Esophagus muscularis mucosa (tissue), 4 donors: ENCODE measurements at places on chromosomes 12 and 14. TPM values are rescaled to one million over a fixed set of nuclear protein-coding genes. Genes with fewer than 3 reads are reported as not detected.

DNA sequence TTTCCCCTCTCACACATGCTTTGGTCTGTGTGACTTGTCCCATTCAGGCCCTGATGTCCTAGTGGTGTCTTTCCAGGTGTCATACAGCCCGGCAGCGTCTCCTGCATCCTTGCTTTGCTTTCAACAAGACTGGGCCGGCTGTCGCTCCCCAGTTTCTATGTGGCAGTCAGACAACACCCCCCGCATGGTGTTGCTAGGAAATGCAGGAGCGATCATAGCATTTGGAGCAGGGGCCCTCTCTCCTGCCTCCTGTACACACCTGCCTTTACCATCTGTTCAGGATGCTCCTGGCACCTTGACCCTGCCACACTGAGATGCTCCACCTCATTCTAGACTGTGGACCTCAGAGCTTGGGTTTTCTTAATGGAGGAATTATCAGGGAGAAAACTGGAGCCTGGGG is 29.5 kb downstream of the CACNA1C start:
- no peak for DNase-seq

- DNase-seq, result no peak
Measured at GRCh38 chr12:3881281-3881950, 8.2 kb upstream of the PARP11 start.

Gene CELA1
- not detected for total RNA-seq

GRCh38 chr14:56846970-56847930 is 37.0 kb upstream of the OTX2 start:
- no peak for DNase-seq

Gene LETMD1
- total RNA-seq, result 42.6 TPM

GRCh38 chr14:91244501-91244901 is at the start of gene GPR68:
Gene GPR68, minus strand, starts transcription at chr14:91244704. Its CDS starts 9,654 bp downstream, at chr14:91235050.
- no peak for DNase-seq

DNA sequence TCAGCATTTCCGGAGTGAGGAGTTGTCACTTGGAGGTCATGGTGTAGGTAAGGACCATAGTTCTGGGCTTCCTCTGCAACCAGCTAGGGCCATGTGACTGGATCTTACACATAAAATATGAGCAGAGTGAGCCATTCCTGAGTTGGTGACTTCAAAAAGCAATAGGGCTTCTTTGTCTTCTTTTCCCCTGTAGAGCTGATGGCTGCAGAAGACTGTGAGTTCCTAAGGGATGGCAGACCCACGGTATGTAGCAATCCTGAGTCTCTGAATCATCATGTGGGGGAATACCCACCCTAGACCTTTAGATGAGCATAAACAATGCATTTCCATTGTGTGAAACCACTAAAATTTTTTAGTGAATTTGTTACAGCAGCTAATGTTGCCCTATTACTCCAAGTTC is 151.1 kb upstream of the TBX3 start:
- no peak for DNase-seq

DNA sequence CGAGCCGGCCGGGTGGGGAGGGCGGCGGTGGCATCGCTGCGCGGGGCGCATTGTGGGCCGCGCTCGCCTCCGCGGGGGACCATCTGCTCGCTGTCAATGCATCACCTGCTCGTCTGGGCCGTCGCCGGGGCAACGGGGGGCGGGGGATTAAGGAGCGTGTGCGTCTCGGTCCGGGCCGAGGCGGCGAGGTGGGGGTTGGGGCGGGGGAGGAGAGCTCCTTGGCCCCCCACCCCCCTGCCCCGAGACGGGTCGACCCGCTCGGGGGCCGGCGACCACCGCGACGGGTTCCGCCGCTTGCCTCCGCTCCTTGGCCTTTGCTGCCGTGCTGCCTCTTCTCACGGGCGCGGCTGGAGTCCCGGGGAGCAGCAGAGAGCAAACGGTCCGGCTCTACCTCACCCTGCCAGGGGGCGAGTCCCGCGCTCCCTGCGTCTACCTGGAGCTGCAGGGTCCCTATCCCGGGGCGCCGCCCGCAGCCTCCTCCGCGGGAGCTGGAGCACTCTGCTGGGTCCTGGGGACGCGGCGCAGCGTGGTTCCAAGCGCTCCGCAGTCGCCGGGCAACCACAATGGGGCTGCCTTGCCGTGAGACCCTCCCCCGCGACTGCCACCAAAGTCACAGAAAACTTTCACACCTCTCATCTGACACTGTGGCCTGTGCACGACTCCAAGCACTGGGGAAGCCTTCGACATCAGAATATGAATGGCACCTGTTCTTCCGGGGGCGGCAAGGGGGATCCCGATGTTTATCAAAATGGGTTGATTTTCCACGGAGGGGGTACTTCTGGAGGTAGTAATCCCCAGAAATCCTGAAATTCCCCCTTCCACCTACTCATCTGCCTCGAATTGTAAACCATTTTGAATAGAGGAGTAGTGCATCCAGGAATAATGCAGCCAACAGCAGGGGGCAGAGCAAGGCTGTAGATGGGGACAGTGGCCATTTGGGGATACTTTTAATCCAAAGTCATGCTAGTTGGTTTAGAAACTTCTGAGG is at the start of gene C12orf42:
Gene C12orf42, minus strand, starts transcription at position 500 of the 988 bp plus-strand sequence. CDS start 17,542 bp downstream, outside the sequence.
- DNase-seq, result no peak
